ENCODE measurements at places on chromosomes 6 and 20.

DNA sequence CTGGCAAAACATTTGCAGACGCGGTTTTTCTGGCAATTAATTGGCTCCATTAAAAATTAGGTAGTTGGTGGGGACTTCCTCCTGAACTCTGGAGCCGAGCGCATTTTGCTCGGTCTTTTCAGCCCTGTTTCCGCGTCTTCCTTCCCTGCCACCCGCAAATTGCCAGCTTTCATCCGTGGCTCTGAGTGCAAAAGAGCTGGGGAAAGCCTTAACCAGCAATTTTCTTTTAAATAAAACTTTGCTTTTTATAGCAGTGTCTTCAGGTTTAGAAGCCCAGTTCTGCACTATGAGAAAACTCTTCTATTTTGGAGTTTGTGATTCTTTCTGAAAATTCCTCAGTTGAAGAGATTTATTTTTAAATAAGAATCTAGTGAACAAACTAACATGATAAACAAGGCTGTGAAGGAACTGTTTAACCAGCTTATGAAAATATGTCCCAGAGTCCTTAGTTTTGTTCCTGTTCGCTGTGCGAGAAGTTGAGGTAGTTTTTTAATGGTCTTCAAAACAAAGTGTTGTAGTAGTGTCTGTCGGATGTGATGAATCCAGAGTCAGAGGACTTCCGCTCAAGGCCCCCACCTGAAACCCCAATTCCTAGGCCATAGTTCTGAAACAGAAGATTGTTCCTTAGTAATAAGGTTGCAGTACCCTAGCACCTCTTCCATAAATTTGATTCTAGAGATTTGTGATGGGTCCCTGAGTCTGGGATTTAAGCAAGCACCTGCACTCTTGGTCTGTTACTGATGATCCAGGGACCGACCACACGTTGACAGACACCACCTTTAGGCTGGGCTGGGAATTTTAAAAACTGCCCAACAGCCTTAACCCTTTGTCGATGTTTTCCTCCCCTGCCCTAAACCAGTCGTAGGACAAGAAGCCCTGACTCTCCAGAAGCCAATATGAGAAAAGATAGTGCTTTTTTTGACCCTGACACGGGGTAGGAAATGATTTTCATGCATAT lies 950 bp downstream of the KCTD20 start:
- no peak for DNase-seq

DNA sequence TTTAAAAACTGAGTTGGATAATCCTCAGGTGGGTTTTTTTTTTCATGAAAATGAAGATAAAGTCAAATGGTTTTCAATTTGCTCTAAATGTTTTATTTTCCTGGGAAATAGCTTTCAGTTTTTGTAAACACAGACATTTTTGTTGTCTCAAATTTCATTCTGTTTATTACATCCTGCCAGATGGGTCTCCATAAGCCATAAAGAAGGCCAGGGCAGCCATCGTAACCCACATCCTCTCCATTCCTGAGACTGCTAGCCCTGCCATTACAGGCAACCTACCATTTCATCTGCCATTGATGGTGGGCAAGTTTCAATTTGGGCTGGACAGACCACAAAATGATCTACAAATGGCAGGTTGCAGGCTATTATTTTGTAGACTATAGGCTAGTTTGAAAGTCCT lies 60.8 kb downstream of the BTBD3 start:
- no peak for DNase-seq

- DNase-seq: peak; percentile 78
Observed at GRCh38 chr20:47196091-47197081, 160.1 kb downstream of the ZMYND8 start.

- DNase-seq: peak; percentile 79
Observed at GRCh38 chr6:148502083-148502772, 159.6 kb downstream of the SASH1 start.

GRCh38 chr6:89826029-89826528 lies 3.6 kb upstream of the CASP8AP2 start:
- no peak for DNase-seq

- DNase-seq: no peak
Observed at GRCh38 chr6:16372029-16372776, 133.8 kb downstream of the GMPR start.

- no peak for DNase-seq
Observed at GRCh38 chr6:121826156-121826810, 390.8 kb downstream of the GJA1 start.

DNA sequence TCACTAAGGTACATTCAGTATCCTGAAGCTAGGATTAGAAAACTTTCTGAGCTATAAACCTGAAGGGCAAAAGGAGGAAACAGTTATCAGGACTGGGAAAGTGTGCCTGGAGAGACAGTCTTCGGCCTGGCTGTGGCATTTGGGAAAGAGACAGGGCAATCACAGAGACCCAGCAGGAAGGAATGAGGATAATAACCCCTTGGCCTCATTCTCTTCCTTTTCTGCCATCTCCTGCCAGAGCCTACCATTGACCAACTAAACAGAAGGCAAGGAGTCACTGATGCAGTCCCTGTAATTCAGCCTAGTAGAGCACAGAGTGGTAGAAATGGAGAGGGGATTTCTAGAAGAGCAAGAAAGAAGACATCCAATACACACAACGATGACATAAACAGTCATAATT lies 359.4 kb downstream of the HDGFL1 start:
- no peak for DNase-seq

- DNase-seq: no peak
Observed at GRCh38 chr20:59955131-59955796, 3.0 kb upstream of the CDH26 start.

DNA sequence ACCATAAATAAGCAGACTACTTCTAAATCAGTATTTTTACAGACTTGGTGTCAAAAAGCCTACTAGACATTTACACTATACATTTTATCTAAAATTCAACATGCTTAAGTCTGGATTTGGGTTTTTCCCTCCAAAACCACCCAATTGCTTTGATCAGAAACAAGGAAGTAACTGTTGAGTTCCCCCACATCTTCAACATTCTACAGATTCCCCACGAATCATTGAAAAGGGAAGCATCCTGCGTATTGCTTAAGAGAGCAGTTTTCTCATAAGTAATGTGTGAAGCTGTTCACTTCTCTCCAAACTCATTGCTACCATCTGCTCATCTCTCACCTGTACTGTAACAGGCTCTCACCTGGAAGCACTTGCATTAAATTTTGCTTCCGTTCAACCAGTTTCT lies 36.4 kb upstream of the RNF144B start:
- DNase-seq: no peak

- no peak for DNase-seq
Observed at GRCh38 chr6:42344756-42345155, 107.0 kb downstream of the TRERF1 start.

GRCh38 chr6:71333697-71334096 lies 45.1 kb downstream of the OGFRL1 start:
- DNase-seq: peak; percentile 62

DNA sequence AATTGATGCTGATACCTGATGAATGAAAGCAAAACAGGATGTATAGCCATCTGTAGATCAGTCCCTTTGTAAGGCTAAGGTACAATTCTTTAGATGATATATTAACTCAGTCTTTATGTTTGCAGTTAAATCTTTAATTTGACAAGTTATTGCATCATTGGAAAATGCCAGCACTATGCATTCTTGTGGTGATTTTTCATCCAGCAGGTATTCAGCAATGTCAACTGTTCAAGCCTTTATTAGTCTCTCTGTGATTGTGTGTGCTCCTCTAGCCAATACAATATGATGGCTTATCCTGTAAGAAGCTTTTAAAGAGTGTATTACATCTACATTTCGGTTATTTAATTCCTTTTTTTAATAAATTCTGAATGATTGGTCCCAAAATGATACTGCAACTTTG lies 34.3 kb downstream of the HLA-DMB start:
- DNase-seq: no peak

DNA sequence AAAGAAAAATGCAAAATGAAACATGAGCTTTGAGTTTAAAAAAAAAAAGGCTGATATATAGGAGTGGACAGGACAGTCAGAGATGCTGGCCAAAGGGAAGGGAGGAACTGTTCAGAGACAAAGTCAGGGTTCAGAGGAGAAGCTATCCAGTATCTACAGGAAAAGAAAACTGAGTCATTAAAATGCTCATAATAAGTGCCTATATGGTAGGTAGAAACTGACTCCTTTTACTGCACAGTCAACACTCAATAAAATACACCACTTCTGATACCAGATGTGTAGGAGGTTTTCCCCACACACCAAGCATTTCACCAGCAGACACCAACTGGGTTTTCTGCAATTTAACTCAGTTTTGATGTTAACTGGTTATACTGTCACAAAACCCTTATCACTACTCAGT lies 32.9 kb downstream of the FRK start:
- DNase-seq: no peak

- no peak for DNase-seq
Observed at GRCh38 chr6:3665608-3666007, 85.9 kb downstream of the PXDC1 start.

- DNase-seq: no peak
Observed at GRCh38 chr6:168871642-168872315, 381.9 kb downstream of the THBS2 start.

DNA sequence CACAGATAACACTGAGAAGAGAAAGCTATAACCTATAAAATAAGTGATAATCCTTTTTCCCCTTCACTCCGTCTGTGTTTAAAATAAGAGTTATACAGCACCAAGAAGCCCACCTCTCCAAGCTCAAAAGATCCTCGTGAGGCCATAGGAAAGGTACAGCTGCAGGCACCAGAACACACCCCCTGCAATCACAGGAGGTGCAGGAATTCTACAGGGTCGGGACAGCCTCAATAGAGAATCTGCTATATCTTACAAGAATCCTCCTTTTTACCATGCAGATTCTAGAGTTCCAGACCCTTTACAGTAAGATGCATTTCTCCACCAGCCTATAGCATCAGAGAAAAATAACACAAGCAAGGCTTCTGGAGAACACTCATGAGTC lies 5.0 kb upstream of the ADGRF1 start:
- no peak for DNase-seq

DNA sequence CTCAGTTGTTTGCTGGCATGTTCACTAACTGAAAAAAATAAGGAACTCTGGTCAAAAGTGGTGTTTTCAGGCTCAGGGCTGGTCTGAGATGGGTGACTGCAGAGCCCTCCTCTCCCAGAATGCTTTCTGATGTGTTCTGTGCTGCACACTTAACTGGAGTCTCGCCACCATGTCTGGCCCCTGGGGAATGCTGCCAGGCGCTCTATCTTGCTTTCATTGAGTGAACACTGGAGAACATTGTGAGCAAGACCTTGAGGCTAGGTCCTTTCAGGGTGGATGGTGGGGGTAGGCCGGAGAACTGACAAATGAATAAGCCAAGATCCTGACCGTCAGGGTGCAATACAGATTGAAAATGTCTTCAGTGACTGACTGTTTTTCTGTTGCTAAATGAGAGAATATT lies 19.5 kb downstream of the PANK2 start:
- no peak for DNase-seq

GRCh38 chr20:50655311-50655880 lies 35.9 kb downstream of the RIPOR3 start:
- peak; percentile 94 for DNase-seq

GRCh38 chr20:9348316-9348715 lies 166.1 kb upstream of the LAMP5 start:
- no peak for DNase-seq

Data from sigmoid colon (tissue), 7 donors.